Heart right ventricle (tissue), 16 donors: ENCODE measurements at places on chromosomes 4 and X. TPM values are rescaled to one million over a fixed set of nuclear protein-coding genes. Genes with fewer than 3 reads are reported as not detected.

GRCh38 chr4:147174591-147174990 lies 228.9 kb upstream of the TTC29 start:
- H3K4me1 ChIP-seq, result no peaks in the 10 kb centered on the region
- H3K27ac ChIP-seq, result no peak overlapping the region
- H3K36me3 ChIP-seq, result no peaks in the 10 kb centered on the region
- no peak for DNase-seq
- H3K27me3 ChIP-seq, result no peaks in the 10 kb centered on the region

CSAG3 gene
- not detected for total RNA-seq

DNA sequence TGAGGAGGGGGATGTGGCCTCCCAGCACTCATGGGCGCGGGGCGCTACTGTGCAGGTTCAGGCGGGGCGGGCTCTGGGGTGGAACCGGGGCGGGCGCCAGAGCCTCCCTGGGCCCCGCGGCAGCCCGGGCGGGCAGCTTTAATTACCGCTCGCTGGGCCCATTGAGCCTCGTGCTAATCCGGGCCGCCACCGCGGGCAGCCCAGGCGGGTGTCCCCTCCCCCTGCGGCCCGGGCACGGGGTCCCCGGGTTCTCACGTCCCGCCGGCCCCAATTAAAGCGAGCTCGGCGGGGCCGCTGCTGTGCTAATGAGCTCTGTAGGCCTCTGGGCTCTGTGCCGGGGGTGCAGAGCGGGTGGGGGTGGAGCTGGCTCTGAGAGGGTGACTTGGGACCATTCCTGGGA lies 22.8 kb upstream of the FGFR3 start:
- H3K27ac ChIP-seq, result no peak overlapping the region
- peaks cover 4% of the 10 kb centered on the region for H3K27me3 ChIP-seq
- no peak overlapping the region for H3K4me3 ChIP-seq
- DNase-seq, result no peak
- H3K36me3 ChIP-seq, result no peaks in the 10 kb centered on the region

DNA sequence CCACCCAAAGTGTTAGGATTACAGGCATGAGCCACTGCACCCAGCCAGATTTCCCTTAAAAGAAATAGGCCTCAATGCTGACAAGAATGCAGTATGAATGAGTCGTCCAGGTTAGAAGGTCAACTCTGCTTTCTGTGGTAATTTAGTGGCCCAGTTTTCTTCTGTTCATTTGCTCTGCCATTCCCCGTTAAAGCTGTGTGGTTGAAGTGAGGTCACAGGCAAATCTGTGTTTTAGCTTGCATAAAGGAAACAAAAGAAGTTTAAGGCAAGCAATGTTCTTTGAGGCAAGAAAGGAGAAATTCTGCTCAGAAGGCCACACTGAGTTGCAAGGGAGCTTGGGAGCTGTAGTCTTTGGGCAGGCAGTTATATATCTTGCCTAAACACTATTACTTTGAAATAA lies 176.8 kb downstream of the LARP7 start:
- H3K27me3 ChIP-seq, result no peaks in the 10 kb centered on the region
- H3K27ac ChIP-seq, result no peak overlapping the region
- no peaks in the 10 kb centered on the region for H3K36me3 ChIP-seq

GRCh38 chrX:130015181-130015580 lies 32.7 kb downstream of the BCORL1 start:
- no peak overlapping the region for H3K4me3 ChIP-seq
- no peak for DNase-seq
- no peaks in the 10 kb centered on the region for H3K27me3 ChIP-seq
- peaks cover 17% of the 10 kb centered on the region for H3K4me1 ChIP-seq
- no peak overlapping the region for H3K27ac ChIP-seq

ARR3 gene
- total RNA-seq, result not detected

DNA sequence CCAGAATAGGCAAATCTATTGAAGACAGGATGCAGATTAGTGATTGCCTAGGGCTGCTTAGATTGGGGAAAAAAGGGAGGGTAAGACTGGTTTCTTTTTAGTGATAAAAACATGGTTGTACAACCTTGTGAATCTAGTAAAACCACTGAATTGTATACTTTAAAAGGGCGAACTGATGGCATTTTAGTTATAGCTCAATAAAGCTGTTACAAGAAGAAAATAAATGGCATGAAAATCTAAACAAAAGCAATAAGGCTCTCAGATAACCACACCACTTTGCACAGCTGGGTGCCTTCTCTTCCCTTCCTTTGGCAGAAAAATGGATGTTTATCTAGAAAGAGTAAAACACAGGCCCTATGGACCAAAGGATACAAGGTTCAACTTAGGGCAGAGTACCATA lies 69.6 kb downstream of the F9 start:
- H3K4me3 ChIP-seq, result no peak overlapping the region
- no peaks in the 10 kb centered on the region for H3K4me1 ChIP-seq

DNA sequence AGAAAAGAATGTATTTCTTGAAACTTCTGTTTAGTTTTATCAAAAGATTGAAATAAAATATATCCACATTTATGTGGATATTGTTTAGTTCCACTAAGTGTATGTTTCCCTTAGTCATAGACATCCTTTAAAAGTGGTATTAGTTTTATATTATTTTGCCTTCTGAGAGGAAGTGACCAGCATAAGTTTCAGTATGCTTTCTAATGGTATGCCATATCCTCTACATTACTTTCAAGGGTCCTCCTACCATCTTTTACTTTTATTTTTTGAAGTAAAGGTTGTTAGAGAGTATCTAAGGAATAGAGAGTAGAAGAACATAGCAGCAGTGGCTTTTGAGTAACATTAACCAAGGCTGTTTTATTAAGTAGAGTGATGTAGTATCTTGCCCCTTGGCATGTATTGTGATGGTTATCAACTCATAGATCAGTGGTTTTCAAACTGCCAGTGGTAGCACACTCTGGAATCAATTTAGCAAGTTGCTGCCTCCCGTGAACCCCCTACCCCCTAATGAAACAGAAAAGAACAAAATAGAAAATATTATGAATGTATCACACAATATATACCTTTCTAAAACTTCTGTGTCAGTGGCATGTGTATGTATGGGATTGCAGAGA lies 44.8 kb downstream of the RBPJ start:
- no peaks in the 10 kb centered on the region for H3K27me3 ChIP-seq
- no peak overlapping the region for H3K27ac ChIP-seq
- DNase-seq, result no peak
- peaks cover 6% of the 10 kb centered on the region for H3K4me1 ChIP-seq

DNA sequence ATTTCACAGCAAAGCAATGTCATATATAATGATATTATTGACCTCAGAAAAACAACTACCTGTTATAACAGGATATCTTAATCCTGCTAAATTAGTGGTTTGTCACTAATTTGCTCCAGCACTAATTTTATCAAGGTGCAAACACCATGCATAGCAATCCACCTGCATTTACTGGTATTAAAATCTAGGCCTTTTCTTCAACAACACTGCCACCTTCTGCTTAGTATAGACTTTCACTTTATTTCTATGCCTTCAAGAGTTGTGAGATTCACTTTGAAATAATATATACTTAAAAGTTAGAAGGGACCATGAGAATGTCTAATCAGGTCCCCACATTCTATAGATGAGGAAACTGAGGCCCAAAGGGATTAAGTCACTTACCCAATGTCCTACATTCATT lies 82.1 kb upstream of the IQCM start:
- H3K27ac ChIP-seq, result no peak overlapping the region
- H3K4me3 ChIP-seq, result no peak overlapping the region
- H3K36me3 ChIP-seq, result no peaks in the 10 kb centered on the region
- no peak for DNase-seq

DNA sequence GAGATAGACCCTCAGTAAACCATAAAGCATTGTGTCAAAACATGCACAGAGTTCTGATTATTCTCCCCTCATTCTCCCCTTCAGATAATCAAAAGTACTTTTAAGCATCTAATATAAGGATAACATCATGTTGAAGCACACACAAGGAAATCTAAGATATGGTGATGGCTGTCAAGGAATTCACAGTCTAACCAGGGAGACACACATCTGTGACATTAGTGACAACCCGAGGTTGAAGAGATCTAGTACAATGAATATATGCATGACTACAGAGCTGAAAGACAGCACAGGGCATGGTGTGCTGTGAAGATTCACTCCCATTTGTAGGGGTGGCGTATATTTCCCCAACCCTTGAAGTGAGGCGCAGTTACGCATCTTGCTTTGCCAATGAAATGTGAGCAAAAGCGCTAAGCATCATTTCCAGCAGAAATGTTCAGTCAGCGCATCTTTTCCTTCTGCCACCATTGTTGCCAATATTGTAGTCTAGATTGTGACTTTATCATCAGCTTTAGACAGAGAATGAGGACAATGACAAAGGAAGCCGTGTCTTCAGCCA lies 122.0 kb downstream of the NSUN7 start:
- no peak overlapping the region for H3K4me3 ChIP-seq
- H3K27ac ChIP-seq, result no peak overlapping the region
- H3K36me3 ChIP-seq, result no peaks in the 10 kb centered on the region
- no peak for DNase-seq
- H3K27me3 ChIP-seq, result no peaks in the 10 kb centered on the region

DNA sequence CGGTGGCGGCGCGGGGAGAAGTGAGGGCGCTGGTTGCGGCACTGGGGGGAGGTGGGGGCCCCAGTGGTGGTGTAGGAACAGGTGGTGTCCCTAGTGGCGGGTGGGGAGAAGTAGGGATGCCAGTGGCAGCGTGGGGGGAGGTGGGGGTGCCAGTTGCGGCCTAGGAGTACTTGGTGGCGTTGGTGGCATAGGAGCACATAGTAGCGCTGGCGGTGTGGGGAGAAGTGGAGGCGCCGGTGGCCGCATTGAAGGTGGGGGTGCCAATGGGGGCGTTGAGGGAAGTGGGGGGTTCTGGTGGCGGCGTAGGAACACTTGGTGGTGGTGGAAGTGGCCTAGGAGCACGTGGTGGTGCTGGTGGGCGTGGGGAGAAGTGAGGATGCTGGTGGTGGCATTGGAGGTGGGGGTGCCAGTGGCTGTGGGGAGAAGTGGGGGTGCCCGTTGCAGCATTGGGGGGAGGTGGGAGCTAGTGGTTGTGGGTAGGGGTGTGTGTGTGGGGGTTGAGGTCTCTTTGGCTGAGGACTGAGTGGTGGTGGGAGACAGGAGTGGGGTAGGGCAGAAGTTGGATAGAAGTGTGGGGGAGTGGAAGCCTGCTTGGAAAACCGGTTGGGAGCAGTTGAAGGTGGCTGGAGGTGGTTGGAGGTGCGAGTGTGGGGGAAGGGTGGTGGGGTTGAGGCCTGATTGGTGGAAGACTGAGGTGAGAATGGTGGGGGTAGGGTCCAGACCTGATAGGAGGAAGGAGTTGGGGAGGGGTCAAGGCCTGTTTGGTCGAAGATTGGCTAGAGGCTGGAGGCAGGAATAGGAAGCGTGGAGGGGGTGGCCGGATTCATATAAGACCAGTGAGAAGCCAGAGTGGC lies 1.1 kb downstream of the GCNA start:
- no peak overlapping the region for H3K27ac ChIP-seq
- no peak overlapping the region for H3K4me3 ChIP-seq
- H3K4me1 ChIP-seq, result no peaks in the 10 kb centered on the region
- no peak for DNase-seq
- no peaks in the 10 kb centered on the region for H3K27me3 ChIP-seq
- peaks cover 44% of the 10 kb centered on the region for H3K36me3 ChIP-seq

DNA sequence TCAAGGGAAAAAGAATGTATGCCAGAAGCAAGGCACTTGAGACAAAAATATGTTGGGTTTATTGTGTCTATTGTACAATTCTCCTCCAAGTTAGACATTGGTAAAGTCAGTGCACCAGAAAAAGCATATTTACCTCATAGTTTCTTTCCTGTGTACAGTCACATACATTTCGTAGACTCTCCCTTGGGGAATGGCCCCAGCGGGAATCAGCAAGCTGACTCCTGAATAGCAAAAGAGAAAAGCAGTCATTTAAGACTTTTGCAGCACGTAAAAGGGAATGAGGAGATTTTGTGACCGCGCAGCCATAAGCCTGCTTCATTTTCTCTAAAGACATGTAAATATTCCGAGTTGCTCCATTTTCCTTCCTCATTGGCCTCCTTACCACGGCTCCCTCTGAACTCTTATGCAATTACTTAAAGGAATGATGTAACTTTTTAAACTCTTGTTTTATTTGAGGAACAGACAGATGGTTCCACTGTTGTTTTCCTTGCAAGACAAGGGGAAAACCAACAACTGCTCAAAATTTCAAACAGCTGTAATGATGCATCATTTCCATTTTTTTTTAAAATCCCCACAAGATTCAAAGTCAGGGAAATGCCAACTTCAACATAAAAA lies 332.7 kb downstream of the UNC5C start:
- no peaks in the 10 kb centered on the region for H3K27me3 ChIP-seq
- no peaks in the 10 kb centered on the region for H3K4me1 ChIP-seq
- H3K4me3 ChIP-seq, result no peak overlapping the region
- H3K27ac ChIP-seq, result no peak overlapping the region
- no peak for DNase-seq

DNA sequence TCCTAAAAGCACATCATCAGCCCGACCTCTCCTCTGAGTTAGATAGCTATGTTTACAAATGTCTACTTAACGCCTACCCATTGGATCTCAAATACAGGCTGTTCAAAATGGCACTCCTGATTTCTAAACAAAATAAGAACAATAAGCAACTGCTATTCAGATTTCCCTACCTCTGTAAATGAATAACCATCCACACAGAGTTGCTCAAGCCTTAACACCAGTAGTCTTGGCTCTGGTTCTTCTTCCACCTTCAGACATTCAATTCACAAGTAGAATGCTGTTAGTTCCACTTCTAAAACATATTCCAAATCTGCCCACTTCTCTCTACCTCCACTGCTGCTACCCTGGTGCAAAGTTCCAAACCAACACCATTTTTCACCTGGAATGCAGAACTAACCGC lies 27.1 kb upstream of the DCLK2 start:
- no peaks in the 10 kb centered on the region for H3K36me3 ChIP-seq
- no peaks in the 10 kb centered on the region for H3K27me3 ChIP-seq
- DNase-seq, result no peak

TSPAN7 gene
- 14.3 TPM for total RNA-seq

PNMA6F gene
- total RNA-seq, result not detected

- H3K36me3 ChIP-seq, result no peaks in the 10 kb centered on the region
- no peak overlapping the region for H3K4me3 ChIP-seq
- peaks cover 3% of the 10 kb centered on the region for H3K4me1 ChIP-seq
- no peaks in the 10 kb centered on the region for H3K27me3 ChIP-seq
- no peak overlapping the region for H3K27ac ChIP-seq
- DNase-seq, result no peak
These were observed 107.7 kb upstream of the ATXN3L start for GRCh38 chrX:13427441-13428052.

DNA sequence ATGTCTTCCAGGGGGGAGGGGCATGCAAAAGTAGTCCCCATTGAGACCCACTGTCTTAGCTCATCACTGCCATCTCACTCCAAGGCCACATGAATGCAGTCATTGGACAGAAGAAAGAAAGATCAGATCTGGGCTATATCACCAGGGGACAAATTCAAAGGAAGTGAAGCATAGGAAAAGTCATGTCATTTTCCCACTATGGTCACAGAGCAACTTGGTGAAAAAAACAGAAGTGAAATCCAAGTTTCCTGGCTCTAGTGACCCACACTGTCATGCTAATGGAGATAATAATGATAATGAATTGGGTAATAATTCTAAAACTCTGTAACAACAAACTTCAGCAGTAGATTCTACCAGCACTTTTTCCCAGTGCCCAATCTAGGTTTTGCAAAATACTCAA lies 9.9 kb downstream of the LHFPL1 start:
- no peak overlapping the region for H3K4me3 ChIP-seq
- DNase-seq, result no peak
- no peak overlapping the region for H3K27ac ChIP-seq
- H3K4me1 ChIP-seq, result no peaks in the 10 kb centered on the region

GRCh38 chrX:9953396-9953795 lies 13.8 kb upstream of the CLDN34 start:
- H3K36me3 ChIP-seq, result no peaks in the 10 kb centered on the region
- no peaks in the 10 kb centered on the region for H3K4me1 ChIP-seq
- no peak overlapping the region for H3K4me3 ChIP-seq
- no peak for DNase-seq
- H3K27me3 ChIP-seq, result no peaks in the 10 kb centered on the region
- no peak overlapping the region for H3K27ac ChIP-seq

RCHY1 gene
- total RNA-seq, result 47.9 TPM
